Stimulated activated CD8-positive, alpha-beta memory T cell treated with anti-CD3 and anti-CD28 coated beads, Interleukin-12 subunit alpha, Interleukin-12 subunit beta, amount 100 ng/mL, for 1 hour (primary cell): ENCODE measurements at places on chromosomes 5 and 9.

GRCh38 chr5:16907270-16907669 is 28.8 kb downstream of the MYO10 start:
- DNase-seq: no peak

DNA sequence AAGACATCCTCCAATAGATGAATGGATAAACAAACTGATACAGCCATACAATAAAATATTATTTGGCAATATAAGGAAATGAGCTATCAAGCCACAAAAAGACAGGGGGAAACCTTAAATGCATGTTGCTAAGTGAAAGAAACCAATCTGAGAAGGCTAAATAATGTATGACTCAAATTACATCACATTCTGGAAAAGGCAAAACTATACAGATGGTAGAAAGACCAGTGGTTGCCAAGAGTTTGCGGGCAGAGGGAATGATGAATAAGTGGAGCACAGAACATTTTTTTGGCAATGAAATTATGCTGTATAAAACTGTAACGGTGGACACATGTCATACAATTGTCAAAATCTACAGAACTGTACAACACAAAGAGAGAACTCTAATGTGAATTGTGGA is 63.3 kb downstream of the CSF2 start:
- no peak for DNase-seq

- DNase-seq: no peak
Observed at GRCh38 chr5:5183933-5184332, 43.8 kb downstream of the ADAMTS16 start.

GRCh38 chr9:87119328-87119881 is 172.1 kb upstream of the GAS1 start:
- DNase-seq: no peak

- no peak for DNase-seq
Observed at GRCh38 chr5:30839956-30840355, 353.5 kb upstream of the CDH6 start.

DNA sequence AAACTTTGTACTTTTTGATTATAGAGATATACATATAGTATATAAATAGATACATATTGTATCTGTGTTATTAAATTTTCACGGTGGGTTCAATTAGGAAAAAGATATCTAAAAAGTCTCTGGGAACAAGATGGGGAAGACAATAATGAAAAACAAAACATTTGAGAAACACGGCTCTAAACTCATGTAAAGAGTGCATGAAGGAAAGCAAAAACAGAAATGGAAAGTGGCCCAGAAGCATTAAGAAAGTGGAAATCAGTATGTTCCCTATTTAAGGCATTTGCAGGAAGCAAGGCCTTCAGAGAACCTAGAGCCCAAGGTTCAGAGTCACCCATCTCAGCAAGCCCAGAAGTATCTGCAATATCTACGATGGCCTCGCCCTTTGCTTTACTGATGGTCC is at the start of gene IFNA1:
TSS of gene IFNA1 (plus strand) at position 301 of the 400 bp plus-strand sequence. CDS start at position 370, 69 bp downstream.
- DNase-seq: no peak

DNA sequence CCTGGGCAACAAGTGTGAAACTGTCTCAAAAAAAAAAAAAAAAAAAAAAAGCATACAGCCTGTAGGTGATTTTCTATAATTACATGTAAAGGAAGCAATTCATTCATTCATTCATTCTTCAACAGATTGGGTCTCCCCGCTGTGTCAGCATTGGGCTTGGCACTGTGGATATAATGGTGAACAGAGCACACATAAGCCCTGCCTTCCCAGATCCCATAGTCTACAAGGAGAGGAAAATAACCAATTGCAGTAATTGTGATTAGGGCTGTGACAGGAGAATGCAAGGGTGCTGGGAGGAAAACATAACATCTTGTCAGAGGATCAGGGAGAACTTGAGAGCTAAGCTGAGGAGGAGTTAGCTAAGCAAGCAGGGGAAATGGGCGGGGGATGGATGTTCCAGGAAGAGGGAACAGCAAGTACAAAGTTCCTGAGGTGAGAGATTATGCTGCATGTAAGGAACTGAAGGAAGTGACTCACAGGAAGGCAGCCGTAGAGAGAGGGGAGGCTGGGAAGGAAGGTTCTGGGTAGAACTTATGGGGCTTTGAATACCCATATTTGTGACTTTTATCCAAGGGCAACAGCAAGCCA is 24.0 kb upstream of the KLF9 start:
- no peak for DNase-seq

DNA sequence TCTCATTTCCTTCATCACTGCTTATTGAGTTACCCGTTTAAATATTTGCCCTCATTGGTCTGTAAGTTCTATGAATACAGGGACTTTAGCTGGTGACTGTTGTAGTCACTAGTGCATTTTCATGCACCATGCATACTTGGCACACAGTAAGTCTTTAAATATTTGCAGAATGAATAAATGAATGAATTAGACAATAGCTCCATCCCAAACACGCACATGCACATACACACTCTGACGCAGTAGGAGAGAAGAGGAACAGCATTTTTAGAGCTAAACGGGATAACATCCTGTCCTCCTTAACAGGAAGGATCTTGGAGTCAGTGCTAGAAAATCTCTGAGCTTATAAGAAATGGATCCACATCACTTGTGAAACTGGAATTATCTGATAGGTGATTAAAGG is 447.7 kb downstream of the KIF4B start:
- DNase-seq: no peak

- no peak for DNase-seq
Observed at GRCh38 chr9:125820100-125820804, 73.1 kb downstream of the PBX3 start.

GRCh38 chr9:79952401-79952800 is 380.6 kb downstream of the TLE4 start:
- no peak for DNase-seq

DNA sequence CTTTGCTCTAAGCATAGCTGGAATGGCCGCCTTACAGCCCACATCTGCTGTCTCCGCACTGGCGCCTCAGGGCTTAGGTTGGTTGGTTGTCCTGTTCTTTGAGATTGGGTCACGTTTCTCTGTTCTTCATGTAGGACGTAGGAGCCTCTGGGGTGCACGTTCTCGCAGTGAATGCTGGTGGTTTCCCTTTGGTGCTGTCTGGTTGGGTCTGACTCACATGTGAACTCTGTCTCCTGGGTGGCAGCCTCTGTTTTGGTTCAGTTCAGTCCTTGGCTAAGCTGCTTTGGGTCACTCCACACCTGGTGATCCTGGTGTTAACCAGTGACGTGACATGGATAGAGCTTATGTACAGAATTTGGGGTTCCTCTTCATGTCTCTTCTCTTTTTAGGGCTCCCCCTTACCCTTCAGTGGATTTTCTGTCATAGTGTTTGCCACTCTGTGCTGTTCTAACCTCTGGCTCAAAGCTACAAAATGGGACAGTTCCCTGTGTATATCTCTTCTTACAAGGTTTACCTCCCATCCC is 12.6 kb upstream of the LPCAT1 start:
- peak; percentile 47 for DNase-seq
